ENCODE measurements at places on chromosomes 12 and 14. TPM values are rescaled to one million over a fixed set of nuclear protein-coding genes. Genes with fewer than 3 reads are reported as not detected.
A peak's percentile ranks its signal among the peaks of the same experiment; 100 is the strongest.

KCNJ8 gene
- 9.2 TPM for total RNA-seq

FAR2 gene
- 7.2 TPM for total RNA-seq

SYT10 gene
- total RNA-seq = 0.68 TPM

CRACR2A gene
- total RNA-seq = 39.1 TPM

PMCH gene
- total RNA-seq = not detected

NTF3 gene
- 1.0 TPM for total RNA-seq

- no peaks in the 10 kb centered on the region for H3K4me1 ChIP-seq
- peak; percentile 96 for DNase-seq
- no peaks in the 10 kb centered on the region for H3K36me3 ChIP-seq
- peak overlapping the region; percentile 98 for H3K27ac ChIP-seq
- no peak overlapping the region for H3K4me3 ChIP-seq
- no peaks in the 10 kb centered on the region for H3K27me3 ChIP-seq
These were observed 21.3 kb downstream of the TBX3 start for GRCh38 chr12:114662512-114663177.

DNA sequence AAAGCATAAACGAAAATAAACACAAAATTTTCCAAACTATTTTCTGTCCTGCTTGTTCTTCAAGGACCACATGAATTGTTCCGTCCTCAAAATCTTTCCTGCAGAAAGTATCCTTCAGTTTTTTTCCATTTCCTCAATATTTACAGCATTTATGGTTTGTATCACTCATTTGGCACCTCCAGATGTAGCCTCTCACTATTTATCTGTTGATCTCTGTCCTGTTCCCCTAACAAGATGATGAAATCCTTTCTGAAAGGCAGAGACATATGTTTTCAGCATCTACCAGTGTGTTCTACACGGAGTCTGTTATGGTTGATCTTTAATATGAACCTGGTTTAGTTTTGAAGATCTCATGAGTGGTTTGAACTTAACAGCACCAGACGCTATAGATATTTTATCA is 490.2 kb downstream of the NELL2 start:
- no peak overlapping the region for H3K27ac ChIP-seq
- H3K4me1 ChIP-seq = no peaks in the 10 kb centered on the region
- DNase-seq = no peak
- no peaks in the 10 kb centered on the region for H3K27me3 ChIP-seq
- H3K4me3 ChIP-seq = no peak overlapping the region
- H3K36me3 ChIP-seq = no peaks in the 10 kb centered on the region

- DNase-seq = no peak
- peak overlapping the region; percentile 99 for H3K27ac ChIP-seq
- H3K36me3 ChIP-seq = no peaks in the 10 kb centered on the region
These were observed 29.2 kb upstream of the PLEKHG6 start for GRCh38 chr12:6281081-6281809.

DNA sequence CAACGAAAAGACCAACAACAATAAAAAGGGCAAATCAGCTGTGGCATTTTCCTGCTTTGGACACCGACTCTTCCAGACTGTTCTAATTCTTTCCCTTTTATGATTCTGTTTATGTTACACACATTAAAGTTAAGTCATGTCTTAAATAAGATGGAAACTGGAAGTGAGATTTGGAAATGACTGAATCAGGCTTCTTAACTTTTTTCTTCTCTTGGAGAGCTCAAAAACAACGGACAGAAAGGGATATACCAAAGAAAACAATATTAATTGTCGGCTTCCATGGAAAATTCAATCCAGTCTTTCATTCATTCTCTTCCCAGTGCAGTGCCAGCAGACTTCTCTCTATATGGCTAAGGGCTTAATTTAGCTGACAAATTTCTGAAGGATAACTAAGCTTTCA is 214.9 kb upstream of the DDHD1 start:
- H3K4me1 ChIP-seq = no peaks in the 10 kb centered on the region
- no peaks in the 10 kb centered on the region for H3K27me3 ChIP-seq
- H3K4me3 ChIP-seq = no peak overlapping the region
- H3K36me3 ChIP-seq = no peaks in the 10 kb centered on the region
- H3K27ac ChIP-seq = no peak overlapping the region

- H3K27ac ChIP-seq = no peak overlapping the region
- no peaks in the 10 kb centered on the region for H3K27me3 ChIP-seq
These were observed 411.0 kb upstream of the OR4E1 start for GRCh38 chr14:22084393-22085281.

Measured in prostate gland (tissue), 2 donors.